AG04449 (cell line): ENCODE measurements at places on chromosomes 7 and 10.

DNA sequence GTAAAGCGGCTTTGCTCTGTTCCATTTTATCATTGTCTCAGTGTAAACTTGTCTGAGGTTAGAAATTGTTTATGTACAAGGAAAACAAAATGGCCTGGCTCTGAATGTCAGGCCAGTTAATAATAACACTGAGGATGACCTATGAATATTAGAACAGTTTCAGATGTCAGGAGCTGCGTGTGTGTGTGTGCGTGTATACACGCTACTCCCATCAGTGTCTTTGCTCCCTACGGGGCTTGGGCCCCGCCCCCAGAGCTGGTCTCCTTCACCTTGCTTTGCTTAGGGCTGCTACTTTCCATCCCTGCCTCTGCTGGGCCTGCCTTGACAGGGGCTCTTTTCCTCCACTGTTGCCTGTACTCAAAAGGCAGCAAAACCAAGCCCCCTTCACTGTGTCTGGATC lies 142.3 kb upstream of the BET1 start:
- DNase-seq: no peak

GRCh38 chr7:89500084-89500483 lies 654.2 kb upstream of the STEAP1 start:
- DNase-seq: no peak

GRCh38 chr10:95600158-95600557 lies 39.0 kb upstream of the SORBS1 start:
- DNase-seq: no peak

GRCh38 chr10:110360857-110361474 lies 56.2 kb upstream of the SMNDC1 start:
- no peak for DNase-seq

DNA sequence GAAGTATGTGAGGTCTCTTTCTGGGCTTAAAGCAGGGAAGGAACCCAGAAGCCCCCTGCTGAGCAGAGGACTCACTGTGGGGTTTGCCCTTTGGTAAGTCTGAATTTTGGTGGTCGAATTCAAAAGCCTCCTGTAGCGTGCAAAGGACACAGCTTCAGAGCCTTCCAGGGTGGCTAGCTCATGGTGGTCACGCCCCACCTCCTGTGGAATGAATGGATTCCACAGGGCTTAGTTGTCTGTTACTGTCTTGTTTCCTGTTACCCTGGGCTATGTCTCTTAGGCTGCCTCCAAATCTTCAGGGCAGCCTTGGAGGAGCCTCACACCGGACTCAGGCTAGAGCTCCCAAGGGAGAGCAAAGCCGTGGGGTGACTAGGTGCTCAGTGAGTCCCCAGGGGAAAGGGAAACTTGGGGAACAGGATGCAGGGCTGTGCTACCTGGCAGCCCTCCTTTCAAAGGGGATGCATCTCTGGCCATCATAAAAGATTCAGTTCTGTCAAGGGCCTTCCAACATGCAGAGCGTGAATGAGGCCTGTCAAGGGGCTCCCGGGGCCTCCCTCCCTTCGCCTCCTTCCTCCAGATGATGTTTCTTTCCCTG lies 211.7 kb downstream of the CCSER2 start:
- peak; percentile 77 for DNase-seq

DNA sequence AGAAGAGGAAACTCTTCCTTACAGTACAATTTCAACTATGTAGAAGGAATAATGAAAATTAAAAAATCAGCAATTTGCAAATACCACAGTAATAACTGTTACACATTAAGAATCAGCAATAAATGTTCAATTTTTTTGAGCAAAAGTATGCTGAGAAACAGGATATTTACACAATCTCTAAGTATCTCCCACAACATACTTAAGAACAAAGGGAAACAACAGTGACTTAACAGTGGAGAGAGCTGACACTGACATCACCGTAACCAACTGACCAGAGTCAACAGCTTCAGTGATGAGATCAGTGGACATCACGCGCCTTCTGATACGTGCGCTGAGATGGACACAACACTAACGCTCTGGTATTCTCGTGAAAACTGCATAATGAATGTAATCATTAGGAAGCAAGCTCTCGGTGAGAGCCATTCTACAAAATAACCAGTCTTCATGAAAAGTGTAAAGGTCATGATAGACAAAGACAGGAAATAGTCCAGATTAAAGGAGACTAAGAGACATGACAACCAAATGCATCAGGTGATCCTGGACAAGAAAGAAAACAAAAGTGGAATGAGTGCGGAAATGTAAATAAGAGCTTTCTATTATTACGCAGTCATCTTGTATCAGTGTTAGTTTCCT lies 82.6 kb downstream of the PIP4K2A start:
- DNase-seq: no peak

GRCh38 chr10:124588736-124589490 lies 127.3 kb downstream of the LHPP start:
- no peak for DNase-seq

GRCh38 chr7:39468808-39469374 lies 97.3 kb upstream of the YAE1 start:
- DNase-seq: no peak

- no peak for DNase-seq
Measured at GRCh38 chr7:128168667-128169210, 72.3 kb upstream of the LEP start.

DNA sequence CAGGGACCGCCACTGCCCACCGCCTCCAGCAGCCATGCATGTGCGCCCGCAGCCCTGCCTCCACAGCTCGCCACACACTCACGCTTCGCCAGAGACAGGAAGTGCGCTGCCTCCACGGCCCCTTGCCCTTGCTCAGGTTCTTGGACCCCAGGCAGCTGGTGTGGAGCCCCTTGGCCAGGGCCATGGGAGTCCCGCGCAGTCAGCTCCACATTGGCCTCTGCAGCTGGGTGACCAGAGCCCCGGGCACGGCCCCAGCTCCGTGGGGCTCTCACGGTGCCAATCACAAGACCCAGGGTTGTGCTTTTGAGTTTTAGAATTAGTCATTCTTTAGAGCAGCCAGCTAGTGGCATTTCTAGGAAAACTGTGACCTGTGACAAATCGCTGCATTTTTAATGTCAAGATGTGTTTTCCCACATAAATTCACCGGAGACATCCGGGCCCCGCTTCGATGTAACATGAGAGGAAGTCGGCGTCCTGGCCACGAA lies 4.3 kb upstream of the UTF1 start:
- DNase-seq: no peak

- peak; percentile 5 for DNase-seq
Measured at GRCh38 chr7:43204081-43204480, 91.6 kb downstream of the HECW1 start.

- no peak for DNase-seq
Measured at GRCh38 chr7:41570766-41571165, 132.1 kb downstream of the INHBA start.

GRCh38 chr10:38054361-38054797 lies 39.8 kb upstream of the ZNF37A start:
- DNase-seq: peak; percentile 64

DNA sequence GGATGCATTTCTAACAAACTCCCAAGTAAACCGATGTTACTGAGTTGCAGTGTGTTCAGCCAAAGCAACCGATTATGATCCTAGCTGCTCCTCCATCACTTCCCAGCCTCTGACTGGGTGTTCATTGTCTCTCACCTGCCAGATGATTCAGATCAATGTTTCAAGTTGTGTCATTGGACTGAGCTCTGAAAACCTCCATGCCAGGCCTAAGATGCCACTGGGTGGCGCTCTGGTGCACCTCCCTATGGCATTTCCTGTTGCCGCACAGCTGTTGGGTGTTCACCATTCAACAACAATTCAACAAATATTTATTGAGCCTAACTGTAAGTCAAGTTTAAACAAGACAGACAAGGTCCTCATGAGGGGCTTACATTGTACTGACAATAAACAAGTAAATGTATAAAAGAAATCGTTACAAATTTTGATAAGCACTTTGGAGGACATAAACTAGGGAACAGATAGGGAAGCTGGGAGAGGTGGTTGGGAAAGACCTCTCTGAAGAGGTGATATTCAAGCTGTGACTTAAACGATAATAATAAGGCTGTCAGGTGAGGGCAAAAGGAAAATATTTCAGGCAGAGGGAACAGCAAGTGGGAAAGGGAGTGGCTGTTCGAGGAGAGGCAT lies 22.8 kb downstream of the RGR start:
- DNase-seq: no peak

DNA sequence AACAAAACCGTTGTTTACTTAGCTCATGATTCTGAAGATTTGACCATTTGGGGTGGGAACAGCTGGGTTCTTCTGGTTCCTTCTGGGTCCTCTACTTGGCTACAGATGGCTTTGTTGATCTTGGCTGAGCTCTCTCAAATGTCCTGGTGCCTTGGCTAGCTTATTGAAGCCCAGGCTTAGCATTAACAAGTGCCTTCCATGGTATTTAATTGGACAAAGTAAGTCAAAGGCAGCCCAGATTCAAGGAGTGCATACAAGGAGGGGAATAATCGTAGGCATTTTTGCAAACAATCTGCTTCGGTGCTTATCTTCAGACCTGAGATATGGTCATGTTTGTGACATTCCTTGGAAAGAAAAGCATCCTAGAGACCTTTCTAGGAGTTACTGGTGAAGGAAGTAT lies 81.4 kb downstream of the ADCYAP1R1 start:
- no peak for DNase-seq

- no peak for DNase-seq
Measured at GRCh38 chr7:67983486-67983885, 986.9 kb downstream of the TYW1 start.
